ENCODE measurements at places on chromosomes 11 and 22.

- DNase-seq = no peak
These were observed 138.1 kb upstream of the E2F8 start for GRCh38 chr11:19378814-19379213.

DNA sequence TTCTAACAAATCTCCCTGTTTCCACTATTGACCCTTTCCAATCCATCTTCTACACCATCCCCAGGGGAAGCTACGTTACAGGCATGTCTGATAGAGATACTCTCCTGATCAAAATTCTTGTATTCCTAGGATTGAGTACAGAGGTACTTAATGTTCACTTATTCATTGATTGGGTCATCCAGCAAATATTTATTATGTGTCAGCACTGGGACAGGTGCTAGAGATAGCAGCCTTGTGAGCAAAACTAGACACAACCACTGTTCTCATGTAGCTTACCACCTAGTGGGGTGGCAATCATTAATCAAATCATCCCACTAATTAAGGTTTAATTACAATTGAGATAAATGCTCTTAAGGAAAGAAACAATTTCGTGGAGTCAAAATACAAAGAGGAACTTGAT lies 9.4 kb upstream of the RTCB start:
- no peak for DNase-seq

GRCh38 chr11:119065369-119065768 lies 2.2 kb upstream of the VPS11 start:
- DNase-seq = no peak

DNA sequence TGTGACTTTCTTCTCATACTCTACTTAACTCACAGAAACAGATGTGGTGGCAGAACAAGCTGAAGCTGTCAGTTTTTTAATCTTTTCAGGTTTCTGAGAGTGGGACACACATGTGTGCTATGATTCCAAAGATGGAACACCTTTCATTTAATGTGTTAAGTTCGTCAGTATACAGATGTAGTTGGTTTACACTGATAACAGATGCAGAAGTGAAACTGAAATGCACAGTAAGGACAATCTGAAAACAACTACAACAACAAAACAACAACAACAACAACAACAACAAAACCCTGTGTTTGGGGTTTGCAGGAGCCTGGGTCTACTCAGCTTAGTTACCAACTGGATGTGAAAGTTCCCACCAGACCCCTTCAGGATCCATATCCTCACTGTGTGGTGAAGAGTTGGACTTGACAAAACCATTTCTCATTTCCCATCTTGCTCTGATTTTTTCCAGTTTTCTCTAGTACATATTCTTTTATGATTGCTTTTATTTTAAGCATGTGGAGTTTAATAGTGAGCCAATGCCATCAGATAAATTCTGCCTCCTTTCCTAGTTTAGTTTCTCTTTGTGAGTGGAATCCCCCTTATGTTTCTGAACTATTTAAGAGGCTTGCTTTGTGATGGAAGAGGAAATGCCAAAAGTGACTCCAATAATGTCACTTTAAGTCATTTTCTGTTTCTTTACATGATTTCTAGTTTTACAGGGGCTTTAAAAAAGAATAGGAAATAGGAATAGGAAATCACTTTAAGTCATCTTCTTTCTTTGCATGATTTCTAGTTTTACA lies 47.8 kb downstream of the ARHGAP42 start:
- no peak for DNase-seq

- no peak for DNase-seq
These were observed 523.7 kb downstream of the INSC start for GRCh38 chr11:15638386-15638787.

DNA sequence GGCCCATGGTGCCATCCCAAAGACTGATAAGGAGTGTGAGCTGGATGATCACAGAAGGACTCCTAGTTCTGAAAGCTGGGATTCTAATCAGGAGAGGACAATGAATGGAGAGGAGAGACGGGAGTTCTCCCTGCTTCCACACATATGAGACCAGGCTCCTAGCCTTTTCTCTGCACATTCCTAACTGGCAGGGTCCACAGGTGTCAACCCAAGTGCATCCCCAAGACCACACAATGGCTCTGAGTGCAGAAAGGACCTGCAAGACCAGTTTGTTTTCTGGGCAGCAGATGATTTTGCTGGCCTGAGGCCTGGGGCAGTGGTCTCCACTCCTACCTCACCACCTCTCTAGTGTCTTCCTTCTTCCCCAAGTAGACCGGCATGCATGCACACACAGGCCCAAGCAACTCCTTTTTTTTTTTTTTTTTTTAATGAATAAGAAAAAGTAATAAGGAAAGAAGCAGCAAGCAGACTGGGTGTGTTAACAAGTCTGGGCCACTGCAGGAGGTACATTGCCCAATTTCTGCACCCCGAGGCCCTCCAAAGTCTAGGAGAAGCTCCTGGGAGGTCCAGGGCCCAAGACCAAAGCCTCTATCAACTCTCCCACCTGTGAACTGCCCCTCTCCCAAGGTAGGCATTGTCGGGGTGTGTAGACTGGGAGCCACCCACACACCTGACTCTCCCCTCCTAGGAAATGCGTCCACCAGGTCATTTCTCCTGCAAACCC lies 1.2 kb upstream of the TSKU start:
- DNase-seq = no peak

DNA sequence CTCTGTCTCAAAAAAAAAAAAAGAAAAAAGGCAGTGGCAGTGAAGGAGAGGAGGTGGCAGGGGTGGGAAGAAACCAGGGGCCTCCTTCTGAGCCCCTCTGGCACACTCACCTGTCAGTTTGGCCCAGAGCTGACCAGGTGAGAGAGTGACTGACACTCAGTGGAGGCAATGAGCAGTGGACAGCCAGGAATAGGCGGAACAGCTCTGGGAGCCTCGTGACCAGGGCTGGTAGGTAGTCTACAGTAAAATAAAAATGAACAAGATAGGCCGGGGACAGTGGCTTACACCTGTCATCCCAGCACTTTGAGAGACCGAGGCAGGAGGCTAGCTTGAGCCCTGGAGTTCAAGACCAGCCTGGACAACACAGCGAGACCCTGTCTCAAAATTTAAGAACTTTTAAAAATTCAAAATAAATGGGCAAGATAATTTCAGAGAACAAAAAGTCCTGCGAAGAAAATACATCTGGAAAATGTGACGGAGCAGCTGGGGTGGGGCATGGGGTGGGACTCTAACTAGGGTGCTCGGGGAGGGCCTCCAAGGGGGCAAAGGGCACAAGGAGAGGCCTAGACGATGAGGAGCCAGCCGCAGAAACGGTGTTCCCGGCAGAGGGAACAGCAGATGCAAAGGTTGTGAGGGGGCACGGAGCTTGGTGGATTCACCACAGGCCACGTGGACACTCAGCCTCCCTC lies 3.8 kb upstream of the PDXP start:
- no peak for DNase-seq

- DNase-seq = no peak
These were observed 438.0 kb downstream of the KCNA4 start for GRCh38 chr11:29578806-29579205.

- DNase-seq = no peak
These were observed 27.6 kb downstream of the SLC6A5 start for GRCh38 chr11:20627026-20627425.

DNA sequence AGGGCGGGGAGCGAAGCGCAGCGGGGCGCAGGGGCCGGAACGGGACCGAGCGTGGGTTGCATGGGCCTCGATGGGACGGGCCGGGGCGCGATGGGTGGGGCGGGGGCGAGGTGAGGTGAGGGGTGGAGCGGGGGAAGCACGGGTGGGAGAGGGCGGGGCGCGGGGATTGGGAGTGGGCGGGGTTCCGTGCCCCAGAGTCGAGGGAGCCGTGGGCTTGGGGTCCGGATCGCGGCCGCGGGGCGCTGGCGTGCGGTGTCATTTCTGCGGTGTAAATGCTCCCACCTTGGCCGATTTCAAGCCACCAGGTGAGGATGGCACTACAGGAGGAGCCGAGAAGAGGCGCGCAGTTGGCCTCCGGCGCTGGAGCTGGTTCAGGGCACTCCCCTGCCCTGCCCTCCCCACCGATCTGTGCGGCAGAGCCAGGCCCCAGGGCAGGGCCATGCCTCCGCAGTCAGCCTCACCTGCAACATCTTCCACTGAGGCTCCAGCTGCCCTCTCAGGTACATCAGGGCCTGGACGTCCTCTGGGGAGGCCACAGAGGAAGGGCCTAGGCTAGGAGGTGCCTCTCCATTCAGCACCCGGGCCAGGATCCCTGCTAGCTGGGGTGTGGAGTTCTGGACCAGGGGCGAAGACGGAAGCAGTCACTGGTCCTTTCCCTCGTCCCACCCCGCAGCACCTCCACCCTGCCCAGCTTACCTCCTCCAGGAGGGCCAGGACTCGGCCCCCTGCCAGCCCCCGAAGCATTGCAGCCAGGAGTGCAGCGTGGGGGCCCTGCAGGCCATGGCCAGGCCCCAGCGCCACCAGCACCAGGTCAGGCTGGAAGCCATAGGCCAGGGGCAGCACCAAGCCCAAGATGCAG lies 620 bp upstream of the TUBGCP6 start:
- DNase-seq = no peak

DNA sequence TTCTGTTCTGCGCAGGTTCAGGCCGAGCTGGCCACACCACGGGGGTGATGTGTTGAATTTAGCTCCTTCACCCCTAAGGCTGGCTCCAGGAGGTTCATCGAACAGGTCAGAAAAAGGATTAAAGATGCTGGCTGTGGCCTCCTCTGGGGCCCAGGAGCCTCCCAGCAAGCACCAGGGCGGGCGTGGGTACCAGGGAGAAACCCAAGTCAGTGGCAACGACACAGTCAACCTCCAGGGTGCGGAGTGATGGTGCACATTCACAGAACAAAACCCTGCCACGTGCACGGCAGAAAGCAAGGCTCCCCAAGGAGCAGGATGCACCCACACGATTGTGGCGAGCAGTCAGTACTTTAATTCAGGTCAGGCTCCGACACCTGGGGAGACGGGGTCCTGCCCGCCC lies 10.8 kb downstream of the C11orf24 start:
- no peak for DNase-seq

DNA sequence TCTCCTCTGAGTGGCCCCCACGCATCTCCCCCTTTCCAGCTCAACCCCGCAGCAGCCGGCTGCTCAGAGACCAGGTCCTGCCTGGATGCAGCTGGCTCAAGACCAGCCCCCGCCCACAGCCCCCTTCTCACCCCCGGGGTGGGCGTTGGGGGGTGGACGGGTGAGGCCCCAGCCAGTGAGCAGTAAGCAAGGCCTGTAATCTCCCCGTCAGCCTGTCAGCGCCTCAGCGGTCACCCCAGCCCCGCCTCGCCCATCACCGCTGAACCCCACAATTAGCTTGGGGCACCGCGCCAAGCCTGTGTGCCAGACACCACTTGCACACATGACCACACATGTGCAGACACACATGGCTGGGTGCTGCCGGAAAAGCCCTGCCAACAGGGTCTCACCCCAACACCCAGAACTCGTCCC lies 5.9 kb downstream of the PLXNB2 start:
- DNase-seq = no peak

GRCh38 chr22:25027043-25027906 lies 74.8 kb downstream of the KIAA1671 start:
- no peak for DNase-seq

GRCh38 chr11:63970902-63971301 lies 3.5 kb upstream of the COX8A start:
- no peak for DNase-seq

- no peak for DNase-seq
These were observed 24.4 kb upstream of the TOLLIP start for GRCh38 chr11:1333860-1334259.

GRCh38 chr11:12017243-12017678 lies 8.8 kb upstream of the DKK3 start:
- DNase-seq = no peak

DNA sequence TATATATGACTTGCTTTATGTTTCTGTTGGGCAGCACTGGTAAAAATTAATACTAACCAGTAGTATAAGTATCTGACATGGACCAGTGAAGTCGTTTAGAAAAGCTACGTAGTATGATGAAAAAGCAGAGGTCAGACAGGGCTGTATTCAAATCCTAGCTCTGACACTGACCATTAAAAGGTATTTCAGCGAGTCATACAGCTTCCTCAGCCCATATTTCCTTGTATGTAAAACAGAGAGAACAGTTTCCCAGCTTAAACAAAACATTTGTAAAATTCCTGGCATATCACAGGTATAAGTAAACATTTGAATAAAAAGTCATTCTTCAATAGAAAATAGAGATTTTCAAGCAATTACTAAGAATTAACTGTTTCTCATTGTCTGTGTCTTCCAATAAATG lies 4.2 kb downstream of the NOX4 start:
- DNase-seq = no peak

DNA sequence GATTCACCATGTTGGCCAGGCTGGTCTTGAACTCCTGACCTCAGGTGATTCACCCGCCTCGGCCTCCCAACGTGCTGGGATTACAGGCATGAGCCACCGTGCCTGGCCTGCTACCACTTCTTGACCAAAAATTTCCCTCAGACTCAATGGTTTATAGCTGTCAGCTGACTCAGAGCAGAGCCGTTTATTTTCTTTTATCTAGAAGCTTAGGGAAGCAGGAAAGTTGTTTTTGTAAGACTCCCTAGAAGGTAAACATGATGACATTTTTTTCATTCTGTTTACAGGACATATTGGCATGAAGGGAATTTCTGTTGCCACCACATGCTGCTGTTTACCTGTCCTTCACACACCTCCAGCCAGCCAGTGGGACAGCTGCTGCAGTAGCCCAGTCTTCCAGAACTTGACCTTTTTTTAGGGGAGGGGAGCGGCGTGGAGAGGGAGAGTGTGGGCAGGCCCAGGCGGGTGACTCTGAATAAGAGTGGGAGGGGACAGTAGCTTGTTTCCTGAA lies 56.1 kb upstream of the PTPRJ start:
- no peak for DNase-seq

- DNase-seq = peak; percentile 22
These were observed 15.9 kb downstream of the CRELD2 start for GRCh38 chr22:49934160-49934890.

DNA sequence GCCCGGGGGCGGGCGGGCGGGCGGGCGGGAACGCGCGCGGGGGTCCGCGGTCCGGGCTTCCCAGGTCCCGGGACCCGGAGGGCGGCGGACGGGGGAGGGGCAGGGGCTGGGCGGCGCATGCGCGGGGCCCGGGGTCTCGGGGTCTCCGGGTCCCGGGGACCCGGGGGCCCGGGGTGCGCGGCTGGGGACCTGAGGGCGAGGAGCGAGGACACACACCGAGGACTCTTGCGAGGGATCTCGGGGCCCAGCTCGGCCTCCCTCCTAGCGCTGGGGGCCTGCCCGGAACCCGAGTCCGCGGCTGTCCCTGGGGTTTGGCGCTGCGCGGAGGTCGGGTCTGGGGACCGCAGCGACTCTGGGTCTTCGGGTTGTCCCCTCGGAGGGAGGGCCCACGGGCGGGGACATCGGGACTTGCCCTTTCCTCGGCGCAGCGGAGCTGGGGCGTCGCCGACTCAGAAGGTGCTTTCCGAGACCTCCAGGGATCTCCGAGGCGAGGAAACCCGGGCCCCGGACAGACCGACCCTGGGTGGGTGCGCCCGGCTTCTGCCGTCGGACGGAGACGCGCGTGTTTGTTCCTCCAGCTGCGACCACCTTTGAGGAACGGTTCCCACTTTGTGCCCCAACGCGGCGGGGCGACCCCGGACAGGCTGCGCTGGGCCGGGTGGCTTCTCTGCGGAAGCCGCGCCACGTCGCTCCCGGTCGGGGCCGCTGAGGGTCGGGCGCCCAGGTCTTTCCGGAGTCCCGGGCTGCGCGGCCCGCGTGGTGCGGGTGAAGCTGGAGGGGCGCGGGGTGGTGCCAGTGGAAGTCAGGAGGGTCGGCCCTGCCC lies 540 bp downstream of the PPARA start:
- DNase-seq = no peak

GRCh38 chr11:61112575-61112974 lies 10.3 kb downstream of the CD5 start:
- no peak for DNase-seq

- no peak for DNase-seq
These were observed 7.0 kb upstream of the IGLL5 start for GRCh38 chr22:22880645-22881044.

GRCh38 chr11:96753997-96754396 lies 364.2 kb downstream of the JRKL start:
- DNase-seq = no peak

- no peak for DNase-seq
These were observed 116.7 kb upstream of the TIMP3 start for GRCh38 chr22:32684822-32685187.
